ENCODE measurements at places on chromosomes 4 and X.

GRCh38 chrX:128460835-128461234 lies 408.6 kb upstream of the ACTRT1 start:
- no peak for DNase-seq

- no peak for DNase-seq
Observed at GRCh38 chrX:19799319-19800182, 87.8 kb downstream of the SH3KBP1 start.

- DNase-seq: no peak
Observed at GRCh38 chrX:9729171-9729885, 36.3 kb downstream of the GPR143 start.

DNA sequence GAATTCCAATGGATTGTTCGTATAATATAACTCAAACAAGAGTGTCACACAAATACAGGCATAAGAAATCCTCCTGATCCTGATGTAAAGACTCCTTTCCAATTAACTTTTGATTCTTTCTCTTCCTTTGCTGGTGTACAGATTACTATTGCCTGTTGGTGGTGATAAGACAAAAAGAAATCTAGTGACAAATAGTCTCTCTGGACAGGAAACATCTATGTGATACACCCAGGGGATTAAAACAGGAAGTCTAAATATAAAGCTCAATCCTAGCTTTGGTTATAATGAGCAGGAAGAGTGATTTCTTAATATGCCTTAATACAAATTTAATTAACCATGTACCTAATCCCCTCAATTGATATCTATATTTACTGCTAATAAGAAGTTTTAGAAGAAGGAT lies 45.1 kb downstream of the ARHGEF6 start:
- DNase-seq: no peak

DNA sequence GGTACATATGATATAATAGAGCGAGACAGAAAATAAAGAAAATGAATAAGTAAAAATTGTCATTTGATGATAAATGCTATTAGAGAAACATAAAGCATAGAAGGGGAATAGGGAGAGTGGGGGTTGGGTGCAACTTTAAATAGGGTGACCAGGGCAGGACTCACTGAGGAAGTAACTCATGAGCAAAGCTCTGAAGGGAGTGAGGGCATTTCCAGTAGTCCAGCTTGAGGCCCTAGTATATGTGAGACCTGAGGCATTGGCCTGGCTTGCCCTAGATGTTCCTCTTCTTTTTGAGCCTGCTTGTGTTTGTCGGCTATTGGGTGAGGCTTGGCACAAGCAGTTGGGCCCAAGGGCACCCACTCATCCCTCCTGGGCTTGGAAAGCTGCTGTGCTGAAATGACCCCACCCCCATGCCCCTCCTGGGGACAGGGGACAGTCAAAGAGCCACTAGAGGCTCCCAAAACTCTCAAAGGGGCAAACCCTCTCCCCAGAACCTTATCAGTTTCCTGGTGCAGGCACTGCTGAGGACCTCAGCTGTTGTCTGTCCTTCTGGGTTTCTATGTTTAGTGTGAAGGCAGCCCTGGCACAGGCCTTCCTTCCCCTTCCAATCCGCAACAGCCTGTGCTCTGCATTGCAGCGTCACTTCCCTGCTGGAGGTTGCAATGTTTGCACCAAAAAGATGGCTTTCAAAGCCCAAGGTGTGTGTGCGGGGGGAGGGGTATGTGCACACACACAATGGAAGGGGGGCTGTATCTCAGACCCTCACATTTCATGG lies 40.1 kb downstream of the APLN start:
- no peak for DNase-seq

DNA sequence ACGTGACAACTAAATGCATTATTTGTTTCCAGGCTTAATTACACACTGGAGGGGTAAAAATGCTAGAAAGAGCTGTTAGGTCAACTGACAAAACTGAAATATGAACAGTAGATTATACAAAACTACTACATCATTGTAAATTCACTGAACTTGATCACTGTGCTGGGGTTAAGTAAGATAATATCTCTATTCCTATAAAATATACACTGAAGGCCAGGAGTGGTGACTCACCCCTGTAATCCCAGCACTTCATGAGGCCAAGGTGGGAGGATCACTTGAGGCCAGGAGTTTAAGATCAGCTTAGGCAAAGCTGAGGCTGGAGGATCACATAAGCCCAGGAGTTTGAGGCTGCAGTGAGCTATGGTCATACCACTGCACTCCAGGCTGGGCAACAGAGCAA lies 31.8 kb upstream of the NKX6-1 start:
- no peak for DNase-seq

- DNase-seq: no peak
Observed at GRCh38 chrX:130846746-130847145, 56.3 kb downstream of the ENOX2 start.

DNA sequence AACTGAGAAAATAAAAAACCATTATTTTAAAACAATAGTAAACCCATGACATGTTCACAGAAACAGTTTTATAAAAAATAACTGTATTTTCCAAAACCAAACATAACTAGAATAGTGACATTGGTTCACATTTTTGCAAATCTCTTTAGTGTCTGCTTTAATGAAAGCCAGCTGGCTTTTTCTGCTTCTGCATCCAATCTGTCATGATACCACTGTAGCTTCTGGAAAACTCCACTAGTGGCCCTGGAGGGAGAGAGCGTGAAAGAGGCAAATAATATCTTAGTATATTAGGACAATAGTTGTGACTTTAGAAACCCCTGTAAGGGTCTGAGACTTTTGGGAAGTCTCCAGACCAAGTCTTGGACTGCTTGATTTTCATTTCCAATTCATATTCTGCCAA lies 31.1 kb downstream of the FGFBP1 start:
- DNase-seq: no peak

DNA sequence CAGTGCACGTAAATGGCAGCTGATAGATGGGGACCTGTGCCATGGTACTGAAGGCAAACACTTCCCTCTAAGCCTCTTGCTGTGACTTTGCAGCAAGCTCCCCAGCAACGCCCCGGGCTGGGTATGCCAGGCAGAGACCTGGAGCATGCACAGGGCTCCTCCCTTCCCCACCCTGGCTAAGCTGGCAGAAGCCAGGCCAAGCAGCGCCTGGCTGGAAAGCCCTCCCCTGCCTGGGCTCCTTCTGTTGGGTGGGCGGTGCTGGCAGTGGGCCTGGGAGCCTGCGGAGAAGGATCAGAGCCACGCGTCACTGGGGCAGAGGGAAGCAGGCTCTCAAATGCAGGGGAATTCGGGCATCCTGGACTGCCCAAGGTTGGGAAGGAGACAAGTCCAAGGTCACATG lies 3.6 kb downstream of the ATP2B3 start:
- no peak for DNase-seq

GRCh38 chrX:46912603-46913491 lies 626 bp downstream of the JADE3 start:
- DNase-seq: peak; percentile 45

GRCh38 chr4:68909385-68909784 lies 42.2 kb downstream of the UGT2A3 start:
- no peak for DNase-seq

DNA sequence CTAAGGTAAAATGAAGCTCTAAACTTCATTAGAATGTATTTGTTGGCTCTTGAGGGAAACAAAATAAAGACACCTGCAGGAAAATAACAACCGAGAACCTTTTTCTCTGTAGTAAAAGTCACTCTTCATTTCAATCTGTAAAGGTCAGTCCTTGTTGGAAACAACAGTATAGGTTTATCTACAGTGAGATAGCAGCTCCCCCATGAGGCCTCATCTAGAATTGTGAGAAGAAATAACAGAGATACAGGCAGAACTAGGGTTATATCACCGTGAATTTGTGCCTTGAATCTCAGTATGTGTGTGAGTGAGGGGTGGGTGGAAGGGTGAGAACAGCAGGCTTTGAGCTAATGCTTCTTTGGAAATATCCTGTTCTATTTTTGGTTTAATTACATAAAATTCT lies 107.8 kb upstream of the FMR1 start:
- DNase-seq: peak; percentile 5

GRCh38 chr4:44661940-44662622 lies 10.7 kb upstream of the YIPF7 start:
- no peak for DNase-seq

GRCh38 chr4:1255699-1256098 lies 6.8 kb upstream of the CTBP1 start:
- no peak for DNase-seq

- DNase-seq: peak; percentile 87
Observed at GRCh38 chr4:76198411-76199237, 15.0 kb downstream of the SCARB2 start.

GRCh38 chrX:110081740-110082139 lies 78.8 kb downstream of the TMEM164 start:
- DNase-seq: no peak

DNA sequence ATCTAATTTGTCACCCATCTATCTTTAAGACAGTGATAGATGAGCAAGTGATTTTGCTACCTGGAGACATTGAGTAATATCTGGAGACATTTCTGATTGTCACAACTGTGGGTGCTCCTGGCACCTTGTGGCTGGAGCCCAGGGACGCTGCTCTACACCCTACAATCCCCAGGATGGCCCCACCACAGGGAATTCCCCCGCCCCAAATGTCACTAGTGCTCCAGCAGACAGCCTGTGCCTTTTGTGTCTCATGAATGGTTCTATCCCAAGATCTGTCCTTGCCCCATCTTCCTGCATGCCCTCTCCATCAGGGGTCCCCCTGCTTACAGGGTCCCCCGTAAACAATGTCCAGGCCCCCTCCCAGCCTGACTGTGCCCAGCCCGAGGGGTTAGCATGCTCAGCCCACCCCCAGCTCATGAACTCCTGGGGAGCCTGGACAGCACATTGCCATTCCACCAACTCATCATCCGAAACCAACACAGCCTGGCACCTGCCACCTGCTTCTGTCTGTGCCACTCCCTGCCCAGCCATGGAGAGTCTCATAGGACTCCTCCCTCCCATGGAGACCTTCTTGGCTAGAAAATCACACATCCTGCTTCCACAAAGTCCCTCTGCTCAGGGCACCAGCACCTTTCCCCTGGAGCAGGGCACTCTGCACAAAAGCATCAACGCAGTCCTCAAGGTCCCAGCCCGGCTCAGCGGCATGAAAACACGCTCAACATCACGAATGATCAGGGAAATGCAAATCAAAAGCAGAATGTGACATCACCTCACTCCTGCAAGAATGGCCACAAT lies 5.7 kb downstream of the P2RY8 start:
- no peak for DNase-seq

DNA sequence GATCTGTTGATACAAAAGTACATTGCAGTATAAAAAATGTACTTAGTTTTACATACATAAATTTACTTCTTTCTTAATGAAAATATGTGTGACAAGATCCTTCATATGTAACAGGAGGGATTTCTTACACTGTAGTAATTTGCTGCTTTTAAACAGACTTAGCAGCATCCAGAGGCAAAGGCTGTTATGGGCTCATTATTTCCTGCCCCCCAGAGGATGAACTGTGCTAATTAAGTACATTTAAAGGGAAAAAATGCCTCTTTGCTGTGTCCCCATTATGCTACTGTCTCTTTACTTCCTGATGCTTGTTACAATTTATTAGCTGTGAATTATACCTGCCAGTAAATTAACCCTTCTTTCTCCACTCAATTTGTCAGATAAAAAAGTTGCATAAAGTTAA lies 47.1 kb downstream of the NDST3 start:
- no peak for DNase-seq

DNA sequence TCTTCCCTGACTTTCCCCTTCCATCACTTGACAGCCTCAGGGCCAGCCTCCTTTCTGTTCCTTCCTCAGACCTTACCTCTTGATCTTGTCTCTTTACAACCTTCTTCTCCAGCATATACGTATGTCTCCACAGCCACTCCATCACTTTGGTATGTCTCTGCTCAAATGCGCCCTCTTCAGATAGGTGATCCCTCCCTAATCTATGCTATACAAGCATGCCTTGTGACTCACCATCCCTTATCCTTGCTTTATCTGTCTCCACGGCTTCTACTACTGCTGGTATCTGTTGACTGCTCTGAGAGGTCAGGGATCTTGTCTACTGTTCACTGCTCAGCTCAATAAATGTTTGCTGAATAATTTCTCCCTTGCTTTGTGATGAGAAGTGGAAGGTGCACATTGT lies 9.0 kb downstream of the ARAP2 start:
- no peak for DNase-seq

DNA sequence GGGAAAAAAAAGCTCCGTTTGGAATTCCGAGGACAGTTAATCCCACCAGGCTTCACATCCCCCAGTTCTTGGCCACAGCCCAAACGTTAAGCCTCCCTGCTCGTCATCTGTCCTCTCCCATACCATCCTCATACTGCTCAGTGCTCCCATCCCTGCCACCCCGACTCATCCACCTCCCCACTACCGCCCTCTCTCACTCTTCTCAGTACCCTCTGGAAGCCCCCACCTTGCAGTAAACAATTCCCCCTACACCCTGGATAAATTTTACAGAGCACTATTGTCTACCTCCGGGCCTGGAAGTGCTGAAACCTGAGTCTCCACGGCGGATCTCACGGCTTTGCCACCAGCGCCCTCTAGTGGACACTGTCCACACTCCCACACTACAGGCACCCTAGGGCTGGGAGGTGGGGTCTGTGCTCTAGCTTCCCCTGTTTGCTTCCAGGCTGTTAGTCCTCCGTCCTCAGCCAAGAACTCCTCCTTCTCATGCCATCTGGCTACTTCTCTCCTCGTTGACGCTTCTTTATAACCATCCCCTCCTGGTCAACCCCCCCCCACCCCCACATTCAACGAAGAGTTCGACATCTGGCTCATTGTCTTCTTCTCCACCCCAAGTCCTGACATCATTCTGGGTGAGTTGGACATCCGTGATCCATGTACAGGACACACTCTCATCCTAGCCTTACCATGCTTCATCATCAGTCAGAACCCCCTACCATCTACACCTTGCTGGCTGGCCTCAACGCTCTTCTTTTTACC lies 54.5 kb downstream of the RTL9 start:
- DNase-seq: peak; percentile 66

DNA sequence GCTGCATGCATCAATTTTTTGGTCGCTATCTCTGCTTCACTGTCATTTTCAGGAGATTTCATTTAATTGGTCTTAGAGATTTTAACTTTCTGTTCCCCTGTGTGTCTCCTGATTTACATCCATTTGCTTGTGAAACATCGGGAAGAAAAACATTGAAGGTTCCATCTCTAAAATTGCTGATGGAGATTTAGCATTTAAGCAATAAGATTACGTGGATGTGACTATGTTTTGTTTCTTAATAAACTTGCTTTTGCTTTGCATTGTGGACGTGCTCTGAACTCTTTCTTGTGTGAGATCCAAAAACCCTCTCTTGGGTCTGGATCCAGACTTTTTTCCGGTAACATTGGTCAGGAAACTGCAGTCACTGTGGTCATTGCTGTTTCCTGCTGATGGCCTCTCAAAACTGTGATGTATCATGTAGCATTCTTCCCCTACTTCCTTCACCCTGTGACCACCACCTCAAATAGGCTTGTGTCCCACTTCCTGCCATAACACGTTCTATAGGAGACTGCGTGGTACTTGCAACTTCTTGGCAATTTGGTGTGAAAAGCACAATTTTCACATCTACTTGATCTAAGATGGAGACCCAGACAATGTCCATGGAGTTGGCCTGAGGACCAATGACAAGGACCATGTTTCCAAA lies 4.9 kb downstream of the CXCL2 start:
- no peak for DNase-seq

- no peak for DNase-seq
Observed at GRCh38 chr4:163587867-163588266, 93.4 kb downstream of the TMA16 start.

Data from right lung (tissue), 10 donors.